ENCODE measurements at places on chromosomes 2 and 18.

GRCh38 chr2:240739797-240740196, 48.1 kb downstream of the AQP12A start:
- DNase-seq, result no peak

GRCh38 chr2:59184276-59185020, 943.3 kb upstream of the FANCL start:
- DNase-seq, result peak; percentile 36

- DNase-seq, result no peak
Measured at GRCh38 chr2:39659765-39660611, 5.7 kb upstream of the TMEM178A start.

DNA sequence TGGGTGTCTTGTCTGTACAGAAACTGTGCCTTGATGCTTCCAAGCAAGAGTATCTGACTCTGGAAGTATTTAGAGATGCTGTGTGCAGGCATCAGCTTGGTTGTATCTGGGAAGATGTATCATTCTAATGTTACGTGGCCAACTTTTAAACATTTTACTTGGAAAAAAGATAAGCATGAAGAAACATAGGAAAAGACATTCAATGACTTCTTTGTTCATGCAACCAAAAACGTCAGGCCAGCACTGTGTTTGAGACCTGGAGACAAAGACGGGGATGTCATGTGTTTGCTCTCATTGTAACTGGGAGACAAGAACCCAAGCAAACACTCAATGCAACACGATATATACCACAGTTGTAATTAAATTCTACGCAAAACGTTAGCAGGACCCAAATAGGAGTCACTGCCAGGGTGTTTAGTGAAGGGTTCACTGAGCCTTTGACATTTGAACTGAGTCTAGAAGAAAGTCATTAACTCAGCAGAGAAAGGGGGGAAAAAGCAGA, 8.9 kb upstream of the SESTD1 start:
- no peak for DNase-seq

GRCh38 chr18:45684341-45685115, 39.5 kb upstream of the SLC14A1 start:
- no peak for DNase-seq

GRCh38 chr2:225233234-225233633, 166.3 kb upstream of the NYAP2 start:
- no peak for DNase-seq

DNA sequence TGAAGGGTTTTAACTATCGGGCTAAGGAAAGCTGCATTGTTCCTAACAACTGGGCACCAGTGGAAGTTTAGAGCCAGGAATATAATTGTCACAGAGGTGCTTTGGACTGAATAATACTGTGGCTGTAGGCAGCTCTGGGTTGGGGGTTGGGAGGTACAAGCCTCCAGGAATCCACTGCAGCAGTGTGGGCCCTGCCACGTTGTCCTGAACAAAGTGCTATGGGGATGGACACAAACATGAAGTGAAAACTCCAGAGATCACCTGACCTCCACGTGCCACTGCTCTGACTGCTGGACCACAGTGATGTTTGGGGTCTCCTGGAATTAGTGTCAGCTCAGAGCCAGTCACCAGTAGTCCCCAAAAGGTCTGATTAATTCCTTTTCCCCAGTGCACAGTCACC, 110.9 kb downstream of the BCL2 start:
- no peak for DNase-seq

GRCh38 chr18:55839343-55839742, 251.4 kb upstream of the TCF4 start:
- DNase-seq, result peak; percentile 60

DNA sequence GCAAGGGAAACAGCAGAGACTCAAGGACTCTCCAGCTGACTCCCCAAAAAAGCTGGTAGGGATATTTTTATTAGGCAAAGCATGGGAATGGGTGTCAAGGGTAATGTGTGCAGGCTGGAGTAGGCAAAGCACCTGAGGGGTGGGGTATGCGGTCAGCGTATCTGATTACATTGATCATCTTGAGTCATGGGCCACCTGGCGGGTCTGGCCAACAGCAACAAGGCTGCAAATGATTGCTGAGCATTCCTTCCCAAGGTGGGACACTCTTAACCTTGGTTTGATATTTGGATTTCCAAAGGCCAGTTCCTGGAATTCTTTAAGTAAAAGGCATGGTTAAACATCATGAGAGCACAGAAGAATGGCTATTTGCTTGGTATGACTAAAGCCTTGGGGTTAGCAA, 32.6 kb upstream of the CCBE1 start:
- DNase-seq, result no peak

GRCh38 chr2:240627736-240628506, 2.6 kb downstream of the GPR35 start:
- DNase-seq, result no peak

- DNase-seq, result no peak
Measured at GRCh38 chr18:36903215-36903928, 74.4 kb downstream of the KIAA1328 start.

DNA sequence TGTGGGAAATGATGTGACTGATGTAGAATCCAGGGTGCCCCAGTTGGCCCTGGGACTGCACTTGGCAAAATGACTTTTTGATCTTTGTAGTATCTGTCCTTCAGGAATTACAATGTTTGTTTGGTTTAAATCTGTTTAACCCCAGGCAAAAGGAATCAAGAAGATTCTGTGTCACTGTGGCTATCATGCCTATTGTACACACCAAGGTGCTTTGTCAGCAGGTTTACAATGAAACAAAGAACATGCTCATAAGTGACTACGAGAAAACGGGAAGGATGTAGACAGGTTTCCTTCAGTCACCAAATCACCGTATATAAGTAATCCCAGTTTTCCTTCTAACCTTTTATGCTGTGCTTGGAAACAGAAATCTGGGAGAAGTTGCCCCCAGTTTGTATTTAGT, 109.5 kb downstream of the RTN4 start:
- DNase-seq, result no peak

DNA sequence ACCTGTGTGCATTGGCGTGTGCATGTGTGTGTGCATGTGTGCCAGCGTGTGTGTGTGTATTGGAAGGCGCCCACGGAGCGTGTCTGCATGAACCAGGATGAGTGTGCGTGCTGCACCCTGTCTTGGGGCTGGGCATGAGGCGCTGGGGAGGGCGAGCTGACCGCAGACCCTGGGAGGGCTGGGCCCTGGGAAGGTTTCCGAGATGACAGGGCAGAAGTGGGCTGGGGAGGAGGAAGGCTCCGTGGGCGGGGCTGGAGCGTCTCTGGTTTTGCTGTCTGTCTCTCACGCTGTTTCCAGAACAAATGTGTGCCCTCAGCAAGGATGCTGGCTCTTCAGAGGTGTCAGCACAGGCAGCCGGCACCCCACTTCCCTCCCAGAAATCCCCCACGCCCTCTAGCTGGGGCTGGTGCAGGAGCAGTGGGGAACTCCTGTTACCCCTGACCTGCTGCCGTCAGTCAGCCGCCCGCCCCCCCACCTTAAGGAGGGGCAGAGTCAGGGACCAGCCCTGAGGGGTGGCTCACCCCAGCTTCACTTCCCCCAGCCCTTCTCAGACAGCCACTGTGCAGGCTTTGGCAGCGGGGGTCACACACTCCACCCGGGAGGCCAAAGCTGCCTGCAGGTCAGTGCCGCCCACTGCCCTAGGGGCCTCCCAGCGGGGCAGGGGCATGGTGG, at the start of gene GPR35:
TSS of gene GPR35 (plus strand) at position 531 of the 672 bp plus-strand sequence. CDS start 4,473 bp downstream, outside the sequence.
- DNase-seq, result peak; percentile 15

GRCh38 chr2:63692002-63692606, 103.3 kb downstream of the MDH1 start:
- DNase-seq, result peak; percentile 24

All from smooth muscle cell of the brain vasculature (primary cell).